ENCODE measurements at places on chromosomes 5 and 9.
A peak's percentile ranks its signal among the peaks of the same experiment; 100 is the strongest.

- DNase-seq = no peak
Observed at GRCh38 chr9:101689039-101689438, 49.4 kb downstream of the GRIN3A start.

DNA sequence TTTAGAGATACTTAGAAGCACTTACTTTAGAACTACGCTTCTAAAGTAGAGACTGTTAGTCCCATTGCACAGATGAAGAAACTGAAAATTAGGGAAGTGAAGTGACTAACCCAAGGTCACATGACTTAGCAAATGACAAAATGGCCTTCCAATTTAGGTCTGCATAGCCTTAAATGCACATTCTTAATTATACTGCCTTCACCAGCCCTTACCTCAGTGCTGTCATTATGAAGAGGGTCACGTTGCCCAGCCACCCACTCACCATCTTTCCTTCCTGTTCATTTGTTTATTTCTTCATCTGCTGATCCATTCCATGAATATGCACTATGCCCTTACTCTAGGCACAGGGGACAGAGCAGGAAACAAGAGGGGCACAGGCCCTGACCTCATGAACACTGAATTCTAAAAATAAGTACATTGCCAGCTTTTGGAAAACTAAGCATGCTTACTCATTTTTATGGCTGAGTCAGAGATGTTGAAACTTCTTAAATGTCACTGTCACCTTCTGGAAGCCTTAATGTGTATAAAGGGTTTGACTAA, 8.6 kb downstream of the HAVCR2 start:
- DNase-seq = no peak

DNA sequence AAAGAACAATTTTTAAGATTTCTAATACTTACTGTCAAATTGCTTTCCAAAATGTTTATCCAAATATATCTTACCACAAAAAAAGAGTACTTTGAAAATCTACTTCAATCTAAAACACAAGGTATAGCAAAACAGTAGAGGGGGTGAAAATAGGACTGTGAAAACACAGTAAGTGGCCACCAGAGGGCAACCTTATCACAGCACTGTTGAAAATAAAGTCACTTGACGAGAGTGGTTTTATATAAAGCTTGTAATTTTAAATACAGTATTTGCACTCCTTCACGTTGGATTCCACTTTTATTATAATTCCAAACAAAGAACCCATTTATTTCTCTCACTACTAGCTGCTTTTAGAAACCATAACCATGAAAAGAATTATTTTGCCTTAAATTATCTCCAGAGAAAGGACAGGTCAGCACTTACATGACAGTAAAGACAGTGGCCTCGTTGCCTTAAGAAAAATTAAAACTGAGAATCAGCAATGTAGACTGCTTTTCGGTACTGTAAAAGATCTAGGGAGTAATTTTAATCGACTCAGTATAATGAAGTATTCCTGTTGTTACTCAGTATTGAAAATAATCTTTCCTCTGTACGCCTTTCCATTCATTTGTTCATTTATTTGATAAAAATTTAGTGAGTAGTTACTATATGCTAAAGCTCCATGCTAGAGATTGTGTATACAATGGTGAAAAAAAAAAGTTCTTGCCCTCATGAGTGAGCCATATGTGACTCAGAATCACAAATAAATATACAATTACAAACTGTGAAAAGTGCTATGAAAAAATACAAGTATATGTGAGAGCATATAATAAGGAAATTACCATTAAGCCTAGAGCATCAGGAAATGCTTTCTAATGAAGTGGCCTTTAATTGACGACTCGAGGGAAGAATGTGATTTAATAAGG, 40.0 kb upstream of the CDK5RAP2 start:
- DNase-seq = peak; percentile 63

DNA sequence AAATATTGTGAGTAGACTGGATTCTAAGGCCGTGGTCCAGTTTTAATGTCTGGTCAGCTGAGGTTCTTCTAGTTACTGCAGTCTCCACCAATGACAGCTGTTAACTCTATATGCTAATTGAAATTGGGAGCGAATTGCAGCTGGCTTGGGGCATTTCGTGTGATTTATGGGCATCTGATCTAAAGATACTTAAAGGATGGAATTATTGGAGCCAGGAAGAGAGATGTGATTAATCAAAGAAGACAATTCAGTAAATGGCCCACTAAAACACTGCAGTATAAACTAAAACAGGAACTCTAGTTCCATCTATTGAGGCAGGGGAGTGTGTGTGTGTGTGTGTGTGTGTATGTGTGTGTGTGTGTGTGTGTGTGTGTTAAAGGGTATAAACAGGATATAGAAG, 157.5 kb upstream of the IQGAP2 start:
- peak; percentile 67 for DNase-seq

GRCh38 chr5:44329716-44330115, 59.5 kb downstream of the FGF10 start:
- DNase-seq = no peak

GRCh38 chr9:96420468-96421219, 2.5 kb upstream of the ZNF367 start:
- no peak for DNase-seq

DNA sequence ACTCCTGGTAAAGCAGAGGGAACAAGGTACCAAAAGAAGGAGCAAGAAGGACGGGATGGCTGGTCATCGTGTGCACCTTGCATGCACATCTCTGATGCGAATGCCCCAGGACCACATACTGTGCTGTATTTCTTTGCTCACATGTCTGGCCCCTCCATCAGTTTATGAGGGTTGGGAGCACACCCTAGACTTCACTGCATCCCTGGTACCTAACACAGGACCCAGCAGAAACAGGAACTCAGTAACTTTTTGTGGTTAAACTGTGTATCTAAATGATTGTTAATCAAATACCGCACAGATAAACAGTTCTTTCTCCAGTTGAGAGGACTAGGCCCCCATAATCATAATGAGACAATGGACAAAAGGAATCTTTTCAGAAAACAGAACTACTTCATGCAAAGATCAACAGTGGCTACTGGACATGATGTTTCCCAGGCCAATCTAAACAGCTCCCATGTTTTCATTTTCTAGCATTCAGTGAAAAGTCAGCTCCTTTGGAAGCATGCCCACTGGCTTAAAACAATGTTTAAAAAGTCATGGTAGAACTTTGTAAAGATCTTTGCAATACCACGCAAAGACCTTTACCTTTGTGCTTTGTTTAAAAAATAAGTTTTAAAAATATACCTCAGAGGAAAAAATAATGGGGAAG, 55.5 kb upstream of the IFNK start:
- DNase-seq = no peak

- peak; percentile 74 for DNase-seq
Observed at GRCh38 chr9:13529321-13530104, 250.0 kb upstream of the MPDZ start.

DNA sequence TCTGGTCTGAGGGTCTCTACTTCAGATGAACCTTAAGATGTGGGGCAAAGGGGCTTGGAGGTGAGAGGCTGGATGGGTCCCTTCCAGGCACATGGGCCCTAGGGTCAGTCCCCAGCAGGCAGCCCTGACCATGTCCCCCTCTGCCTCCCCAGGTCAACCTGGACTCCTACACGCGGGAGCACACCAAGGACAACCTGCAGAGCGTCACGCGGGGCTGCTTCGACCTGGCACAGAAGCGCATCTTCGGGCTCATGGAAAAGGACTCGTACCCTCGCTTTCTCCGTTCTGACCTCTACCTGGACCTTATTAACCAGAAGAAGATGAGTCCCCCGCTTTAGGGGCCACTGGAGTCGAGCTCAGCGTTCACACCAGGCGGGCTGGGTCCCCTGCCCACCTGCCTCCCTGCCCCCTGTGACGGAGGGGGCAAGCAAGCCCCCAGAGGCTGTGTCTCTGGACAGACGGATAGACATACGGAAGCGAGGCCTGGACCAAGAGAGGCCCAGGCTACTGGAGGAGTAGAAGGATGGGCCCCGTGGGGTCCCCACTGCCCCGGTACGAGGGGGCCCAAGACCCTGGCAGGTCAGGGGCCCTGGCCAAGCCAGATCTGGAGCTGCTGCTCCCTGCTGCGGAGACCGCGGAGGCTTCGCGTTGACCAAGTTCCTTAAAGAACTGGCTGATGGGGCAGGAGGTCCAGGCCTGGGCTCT, 133.2 kb downstream of the RGS3 start:
- DNase-seq = no peak

GRCh38 chr5:148791334-148791667, 35.1 kb upstream of the ADRB2 start:
- no peak for DNase-seq

DNA sequence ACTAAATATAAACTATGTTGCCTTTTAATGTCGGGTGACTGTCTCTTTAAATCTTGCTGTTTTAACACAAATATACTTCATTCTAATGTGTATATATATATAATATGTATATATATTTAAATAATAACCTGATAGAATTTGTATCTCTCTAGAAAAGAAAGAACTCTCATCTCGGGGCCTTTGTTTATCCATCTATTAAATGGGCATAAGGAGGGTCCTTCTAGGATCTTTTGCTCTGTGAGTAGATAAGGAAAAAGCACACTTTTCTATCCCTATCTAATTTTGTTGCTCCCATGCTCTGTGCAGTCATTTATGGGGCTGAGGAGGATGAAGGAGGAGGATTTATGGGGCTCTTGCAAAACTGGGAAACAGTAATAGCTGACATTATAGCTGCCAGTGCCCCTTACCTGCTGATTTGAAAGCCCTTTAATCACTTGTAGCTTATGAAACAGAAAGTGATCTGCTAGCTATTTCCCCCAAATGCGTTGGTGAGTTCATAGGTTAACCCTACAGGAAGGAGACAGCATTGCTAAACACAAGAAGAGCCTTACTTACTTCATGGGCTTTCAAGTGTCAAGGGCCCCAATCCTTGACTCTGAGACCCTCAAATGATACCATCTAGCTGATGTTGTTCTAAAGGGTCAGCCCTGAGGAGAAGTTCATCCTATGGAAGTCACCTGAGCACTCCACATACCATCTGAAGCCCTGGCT, 5.8 kb upstream of the PPARGC1B start:
- DNase-seq = no peak

GRCh38 chr5:14213813-14214585, 70.9 kb downstream of the TRIO start:
- no peak for DNase-seq

GRCh38 chr9:76403352-76403751, 9.1 kb upstream of the RFK start:
- no peak for DNase-seq

- no peak for DNase-seq
Observed at GRCh38 chr5:28691526-28691925, 1653.1 kb upstream of the CDH9 start.

DNA sequence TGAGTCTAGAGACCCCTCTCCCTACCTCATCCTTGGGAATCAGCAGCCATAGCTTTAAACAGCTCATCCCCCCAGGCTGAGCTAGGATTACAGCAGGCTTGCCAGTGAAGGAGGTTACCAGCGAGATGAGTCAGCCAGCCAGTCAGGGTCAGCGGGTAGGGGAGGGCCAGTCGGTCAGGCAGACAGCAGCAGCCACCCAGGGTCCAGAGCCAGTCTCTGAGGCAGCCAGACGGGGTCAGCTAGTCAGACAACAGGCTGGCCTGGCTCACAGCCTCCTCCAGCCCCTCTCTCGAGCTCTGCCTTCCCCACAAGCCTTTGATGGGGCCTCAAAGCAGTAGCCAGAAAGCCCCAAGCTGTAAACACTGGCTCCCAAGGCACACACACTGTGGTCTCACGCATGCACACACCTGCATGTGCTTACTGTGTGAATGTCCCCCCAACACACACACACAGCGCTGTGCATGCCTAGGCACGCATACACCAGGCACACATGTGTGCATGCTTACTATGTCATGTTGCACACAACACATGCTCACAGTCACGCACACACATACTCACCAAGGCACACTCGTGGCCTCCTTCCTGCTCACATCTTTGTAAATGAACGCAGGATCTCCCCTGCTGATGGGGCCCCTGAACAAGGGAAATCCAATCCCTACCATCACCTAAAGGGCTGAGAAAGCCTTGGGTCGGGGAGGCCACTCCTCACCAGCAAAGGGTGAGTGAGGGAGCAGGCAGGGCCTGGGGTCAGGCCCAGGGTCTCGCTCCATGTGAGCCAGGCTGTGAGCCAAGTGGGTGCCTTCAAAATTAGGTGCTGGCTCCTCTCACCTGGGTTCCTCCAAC, 28.2 kb upstream of the CPLX2 start:
- peak; percentile 96 for DNase-seq

GRCh38 chr5:180982008-180982741, 6.5 kb upstream of the BTNL3 start:
- no peak for DNase-seq

- DNase-seq = no peak
Observed at GRCh38 chr9:116154976-116155697, 1.5 kb downstream of the PAPPA start.

GRCh38 chr5:175211956-175212756, 231.8 kb downstream of the DRD1 start:
- no peak for DNase-seq

- DNase-seq = no peak
Observed at GRCh38 chr5:92177926-92178487, 794.9 kb upstream of the ARRDC3 start.

DNA sequence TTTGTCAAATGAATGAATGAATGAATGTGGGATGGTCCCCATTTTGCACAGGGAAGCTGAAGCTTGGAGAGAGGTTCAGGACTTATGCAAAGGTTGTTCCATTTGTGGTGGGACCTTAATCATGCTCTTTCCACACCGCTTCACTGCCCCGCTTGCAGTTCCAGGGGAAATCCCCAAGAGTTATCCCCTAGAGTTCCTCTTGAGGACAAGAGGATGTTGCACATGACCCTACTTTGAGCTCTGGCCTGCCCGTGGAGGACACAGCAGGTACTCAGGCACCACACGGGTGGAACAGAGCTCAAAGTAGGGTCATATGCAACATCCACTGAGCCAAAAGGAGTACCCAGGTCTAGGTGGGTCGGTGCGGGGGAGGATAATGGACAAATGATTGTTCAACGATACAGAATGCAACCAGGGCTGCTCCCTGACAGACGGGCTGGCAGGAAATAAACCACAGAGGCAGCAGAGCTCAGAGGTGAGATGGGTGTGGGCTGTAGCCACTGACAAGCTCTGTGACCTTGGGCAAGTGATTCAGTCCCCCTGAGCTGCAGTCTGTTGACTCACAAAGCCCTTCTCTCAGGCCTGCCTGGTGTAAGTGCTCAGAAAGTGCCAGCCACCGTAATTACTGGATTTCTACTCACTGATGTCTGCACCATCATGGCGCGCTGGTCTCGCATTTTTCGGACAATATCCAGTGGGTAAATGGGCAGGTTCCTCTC, 60.3 kb upstream of the EPB41L4B start:
- DNase-seq = no peak

- DNase-seq = no peak
Observed at GRCh38 chr9:105299190-105299854, 54.9 kb downstream of the SLC44A1 start.

DNA sequence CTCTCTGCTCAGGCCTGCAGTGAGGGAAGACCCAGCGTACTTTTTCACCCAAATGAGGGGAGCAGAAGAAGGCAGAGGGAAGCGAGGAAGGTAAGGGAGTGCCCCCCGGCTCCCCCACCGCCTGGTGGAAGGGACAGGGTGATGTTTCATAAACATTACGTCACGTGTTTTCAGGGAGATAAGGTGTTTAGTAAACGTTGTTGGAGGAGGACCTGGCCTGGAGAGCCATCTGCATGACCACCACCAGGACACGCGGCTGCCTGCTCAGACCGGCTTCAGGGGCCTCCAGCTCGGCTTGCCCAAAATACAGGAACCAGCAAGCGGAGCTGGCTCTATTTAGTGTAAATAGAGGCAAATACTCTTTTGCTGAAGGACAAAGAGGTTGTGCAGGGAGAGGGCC, 40.0 kb upstream of the C5orf58 start:
- no peak for DNase-seq

- DNase-seq = no peak
Observed at GRCh38 chr5:139394654-139395566, at the start of gene PROB1. Gene PROB1, minus strand, starts transcription at chr5:139395104. Its CDS starts 23 bp downstream, at chr5:139395081.

- DNase-seq = no peak
Observed at GRCh38 chr5:27241564-27242257, 203.3 kb upstream of the CDH9 start.
